Chondrocyte (in vitro differentiated cells): ENCODE measurements at places on chromosomes 13 and 19. TPM values are rescaled to one million over a fixed set of nuclear protein-coding genes. Genes with fewer than 3 reads are reported as not detected.

Gene ZNF534
- not detected in 3 replicates for total RNA-seq

Gene ZNF568
- 6.9 to 11.4 TPM (median 7.6 TPM) in 3 replicates for total RNA-seq

- no peaks in the 10 kb centered on the region for H3K4me1 ChIP-seq
- no peaks in the 10 kb centered on the region for H3K27me3 ChIP-seq
- DNase-seq, result no peak
- H3K4me3 ChIP-seq, result no peak overlapping the region
- H3K27ac ChIP-seq, result no peak overlapping the region
Measured at GRCh38 chr13:104436555-104436954, 1370.3 kb upstream of the SLC10A2 start.

Gene UGGT2
- 35.7 to 48.1 TPM (median 40.3 TPM) in 3 replicates for total RNA-seq

DNA sequence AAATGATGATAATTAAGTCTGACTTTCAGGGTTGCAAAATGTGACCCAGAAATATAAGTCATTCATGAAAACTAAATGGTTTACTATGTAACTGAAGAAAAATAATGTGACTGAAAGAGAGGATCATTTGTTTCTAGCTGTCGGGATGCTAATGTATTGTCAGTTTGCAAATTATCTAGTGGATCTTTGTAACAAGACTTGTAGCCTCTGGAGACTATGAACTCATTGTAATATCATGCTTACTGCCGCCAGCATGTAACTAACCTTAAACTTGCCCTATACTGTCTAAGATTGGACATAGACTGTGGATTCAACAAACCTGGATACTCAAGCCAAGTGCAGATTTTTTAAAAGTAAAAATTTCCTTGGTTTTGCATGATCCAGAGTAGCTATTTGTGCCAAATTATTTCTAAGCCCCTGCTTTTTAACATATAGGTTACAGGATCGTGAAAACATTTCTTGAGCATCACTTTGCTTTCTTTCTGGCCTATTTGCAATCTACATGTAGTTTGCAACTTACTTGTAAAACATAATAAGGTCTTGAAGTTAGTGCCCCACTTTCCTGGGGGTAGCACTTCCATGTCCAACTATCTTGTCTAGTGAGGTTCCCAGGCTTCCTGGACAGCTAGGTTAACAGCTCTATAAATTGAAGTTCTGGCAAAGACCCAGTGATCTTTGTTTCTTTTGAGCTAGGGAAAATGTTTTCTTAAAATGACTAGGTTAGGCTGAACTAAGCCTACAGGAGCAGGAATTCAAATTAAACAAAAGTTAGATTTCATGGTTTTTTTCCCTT, 3.3 kb upstream of the POSTN start:
- no peak for DNase-seq
- H3K27ac ChIP-seq, result peak overlapping the region; percentile 18
- H3K27me3 ChIP-seq, result no peaks in the 10 kb centered on the region
- no peak overlapping the region for H3K4me3 ChIP-seq
- H3K4me1 ChIP-seq, result peaks cover 47% of the 10 kb centered on the region
- H3K36me3 ChIP-seq, result peaks cover 11% of the 10 kb centered on the region
